ENCODE measurements at places on chromosomes 7 and 10. TPM values are rescaled to one million over a fixed set of nuclear protein-coding genes. Genes with fewer than 3 reads are reported as not detected.

CHRM2 gene
- 5.3 TPM for total RNA-seq

MCM10 gene
- 2.4 TPM for total RNA-seq

LIPN gene
- total RNA-seq, result not detected

TECTB gene
- total RNA-seq, result not detected

FBXO24 gene
- total RNA-seq, result 0.41 TPM

TFEC gene
- 0.82 TPM for total RNA-seq

SERPINE1 gene
- total RNA-seq, result under 0.01 TPM

CLDN3 gene
- total RNA-seq, result not detected
